ENCODE measurements at places on chromosomes 2 and 18.
A peak's percentile ranks its signal among the peaks of the same experiment; 100 is the strongest.

DNA sequence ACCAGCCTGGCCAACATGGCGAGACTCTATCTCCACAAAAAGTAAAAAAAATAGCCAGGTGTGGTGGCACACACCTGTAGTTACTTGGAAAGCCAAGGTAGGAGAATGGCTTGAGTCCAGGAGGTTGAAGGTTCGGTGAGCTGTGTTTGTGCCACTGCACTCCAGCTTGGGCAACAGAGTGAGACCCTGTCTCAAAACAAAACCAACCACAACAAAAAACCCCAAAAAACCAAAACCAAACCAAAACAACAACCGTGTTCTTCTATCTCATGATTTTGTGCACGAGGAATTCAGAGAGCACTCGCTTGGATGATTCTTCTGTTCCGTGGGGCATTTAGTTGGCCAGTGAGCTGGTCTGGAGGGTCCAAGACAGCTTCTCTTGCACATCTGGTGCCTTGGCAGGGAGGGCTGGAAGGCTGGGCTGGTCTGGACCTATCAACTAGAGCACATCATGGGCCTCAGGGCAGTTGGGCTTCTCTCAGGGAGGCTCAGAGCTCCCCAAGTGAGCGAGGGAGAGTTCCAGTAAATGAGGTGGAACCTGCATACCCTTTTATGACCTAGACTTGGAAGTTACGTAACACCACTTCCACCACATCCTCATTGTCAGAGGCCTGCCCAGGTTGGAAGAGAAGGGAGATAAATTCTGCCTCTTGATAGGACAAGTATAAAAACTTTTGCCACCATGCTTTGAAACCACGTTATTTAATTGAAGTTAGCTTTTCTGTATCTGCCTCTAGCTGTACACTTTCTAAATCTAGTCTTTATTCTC, 25.2 kb downstream of the SIX2 start:
- DNase-seq = no peak

GRCh38 chr2:238158509-238159070, at the start of gene ERFE:
Gene ERFE, plus strand, starts transcription at chr2:238158970. Its CDS starts 38 bp downstream, at chr2:238159008.
- no peak for DNase-seq

- no peak for DNase-seq
Observed at GRCh38 chr2:54407693-54408092, 48.4 kb upstream of the SPTBN1 start.

DNA sequence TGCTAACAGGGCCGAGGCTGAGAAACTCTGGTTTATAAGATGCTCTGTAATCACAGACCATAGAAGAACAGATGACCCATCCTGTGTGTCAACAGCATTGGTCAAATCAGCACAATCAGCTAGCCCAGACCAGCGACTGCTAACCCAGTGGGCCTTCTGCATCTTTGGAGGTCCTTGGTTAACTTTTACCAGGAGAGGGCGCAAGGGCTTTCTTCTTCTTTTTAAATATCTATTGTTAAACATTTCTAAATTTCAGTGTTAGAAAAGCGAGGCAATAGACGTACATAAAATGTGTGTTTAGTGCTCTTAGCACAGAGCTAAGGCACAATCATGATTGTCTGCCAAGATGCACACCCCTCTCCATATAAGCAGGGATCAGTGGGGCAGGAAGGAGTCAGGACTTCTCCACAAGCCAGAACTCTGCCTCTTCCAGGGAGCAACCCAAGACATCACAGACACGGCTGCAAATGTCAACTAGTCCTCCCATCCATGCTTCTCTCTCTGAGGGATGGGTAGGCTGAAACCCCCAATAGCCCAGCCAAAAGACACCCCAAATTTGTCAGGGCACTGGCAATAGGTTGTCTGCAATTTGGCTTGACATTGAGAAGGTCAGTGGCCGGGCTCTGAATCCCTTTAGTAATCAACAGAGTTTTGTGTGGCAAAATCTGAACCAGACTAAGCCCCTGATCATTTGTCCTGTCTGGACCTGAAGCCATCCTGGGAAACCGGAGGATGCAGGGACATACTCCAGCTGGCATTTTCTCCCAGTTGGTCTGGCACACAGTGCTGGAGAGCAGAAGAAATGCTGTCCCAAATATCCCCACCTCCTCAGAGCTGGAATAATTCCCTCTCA, 188.2 kb downstream of the BCL2 start:
- peak; percentile 12 for DNase-seq

GRCh38 chr2:55431982-55432627, 12.4 kb upstream of the CCDC88A start:
- no peak for DNase-seq

DNA sequence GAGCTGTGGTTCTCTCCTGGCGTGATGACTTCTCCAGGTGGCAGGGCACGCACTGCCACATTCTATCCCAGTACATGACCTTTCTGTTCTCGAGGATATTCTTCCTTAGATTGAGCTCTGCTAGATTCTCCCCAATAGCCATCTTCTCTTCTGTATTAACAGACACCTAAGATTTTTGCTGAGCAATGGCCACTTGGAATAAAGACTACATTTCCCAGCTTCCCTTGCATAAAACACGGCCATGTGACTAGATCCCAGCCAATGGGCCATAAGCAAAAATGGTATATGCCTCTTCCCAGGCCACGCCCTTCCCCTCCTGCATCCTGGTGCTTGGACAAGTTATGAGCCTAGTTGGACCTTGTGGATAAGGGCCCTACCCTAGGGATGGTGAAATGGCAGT, 82.1 kb downstream of the EIF2AK3 start:
- no peak for DNase-seq

DNA sequence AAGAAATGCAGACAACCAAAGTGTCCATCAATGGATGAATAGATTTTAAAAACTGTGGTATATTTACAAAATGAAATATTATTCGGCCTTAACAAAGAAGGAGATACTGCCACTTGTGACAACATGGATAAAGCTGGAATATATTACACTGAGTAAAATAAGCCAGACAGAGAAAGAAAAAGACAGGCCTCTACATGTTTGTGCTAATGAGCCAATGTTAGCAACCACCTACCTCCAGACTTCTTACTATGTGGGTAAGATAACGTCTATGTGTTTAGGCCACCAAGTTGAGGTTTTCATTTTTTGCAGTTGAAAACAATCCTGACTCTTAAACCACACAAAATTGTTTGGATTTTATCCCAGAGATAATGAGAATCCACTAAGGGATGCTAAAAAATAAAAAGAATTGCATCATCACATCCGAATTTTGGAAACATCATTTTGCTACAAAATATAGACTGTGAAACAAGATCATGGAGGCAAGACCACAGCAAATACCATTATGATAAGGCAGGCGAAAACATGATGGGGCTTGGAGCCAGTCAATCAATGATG, 47.0 kb downstream of the EVA1A start:
- DNase-seq = no peak

Measured in occipital lobe (tissue), 3 donors.